ENCODE measurements at places on chromosomes 16 and 17. TPM values are rescaled to one million over a fixed set of nuclear protein-coding genes. Genes with fewer than 3 reads are reported as not detected.

DNA sequence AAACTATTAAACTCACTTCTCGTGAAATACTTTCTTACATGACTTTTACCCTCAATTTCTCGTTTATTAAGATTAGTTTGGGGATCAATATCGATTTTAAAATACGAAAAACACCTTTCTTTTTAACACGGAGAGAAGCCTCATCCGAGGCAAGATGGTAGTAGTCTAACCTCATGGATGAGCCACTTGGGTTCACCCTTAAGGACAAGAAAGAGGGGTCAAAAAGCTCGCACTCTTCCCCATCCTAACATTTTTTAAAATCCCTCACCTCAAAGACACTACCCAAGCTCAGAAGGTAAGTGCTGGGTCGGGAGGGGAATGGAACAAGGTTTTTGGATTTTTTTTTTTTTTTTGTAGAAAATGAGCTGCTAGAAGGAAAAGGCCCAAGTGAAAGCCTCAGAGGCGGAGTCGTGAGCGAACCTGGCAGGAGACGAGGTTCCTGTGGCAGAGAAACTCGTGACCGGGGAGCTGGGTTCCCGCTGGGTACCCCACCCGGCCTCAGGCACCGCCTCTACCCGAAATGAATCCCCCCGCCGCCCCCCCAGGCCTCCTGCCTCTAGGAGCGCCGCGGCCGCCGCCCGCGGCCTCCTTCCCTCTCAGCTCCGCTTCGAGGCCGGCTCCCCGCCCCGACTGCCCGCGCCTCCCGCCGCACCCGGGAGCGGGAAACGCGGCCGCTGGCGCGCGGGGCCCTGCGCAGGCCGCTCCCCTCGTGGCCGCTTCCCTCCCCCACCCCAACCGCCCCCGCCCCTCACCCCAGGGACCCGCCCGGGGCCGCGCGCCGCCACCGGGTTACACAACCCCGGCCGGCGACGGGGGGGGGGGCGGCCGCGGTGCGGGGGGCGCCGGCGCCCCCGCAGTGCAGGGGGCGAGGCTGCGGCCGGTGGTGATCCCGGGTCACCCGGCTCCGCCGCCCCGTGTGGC lies 1.6 kb downstream of the NUFIP2 start:
- DNase-seq = peak; percentile 84

GRCh38 chr17:9307313-9307998 lies 268.2 kb downstream of the STX8 start:
- DNase-seq = no peak

- no peak for DNase-seq
Observed at GRCh38 chr16:25729188-25729915, 37.6 kb downstream of the HS3ST4 start.

GRCh38 chr17:43040655-43041054 lies 15.6 kb downstream of the RND2 start:
- DNase-seq = no peak

Gene NR1D1
- 69.8 TPM for total RNA-seq

Data from sciatic nerve (tissue), 2 donors.